Activated CD4-positive, CD25-positive, alpha-beta regulatory T cell treated with anti-CD3 and anti-CD28 coated beads, Interleukin-2, amount 50 U/mL, for 16 hours (primary cell): ENCODE measurements at places on chromosomes 7 and 10.

DNA sequence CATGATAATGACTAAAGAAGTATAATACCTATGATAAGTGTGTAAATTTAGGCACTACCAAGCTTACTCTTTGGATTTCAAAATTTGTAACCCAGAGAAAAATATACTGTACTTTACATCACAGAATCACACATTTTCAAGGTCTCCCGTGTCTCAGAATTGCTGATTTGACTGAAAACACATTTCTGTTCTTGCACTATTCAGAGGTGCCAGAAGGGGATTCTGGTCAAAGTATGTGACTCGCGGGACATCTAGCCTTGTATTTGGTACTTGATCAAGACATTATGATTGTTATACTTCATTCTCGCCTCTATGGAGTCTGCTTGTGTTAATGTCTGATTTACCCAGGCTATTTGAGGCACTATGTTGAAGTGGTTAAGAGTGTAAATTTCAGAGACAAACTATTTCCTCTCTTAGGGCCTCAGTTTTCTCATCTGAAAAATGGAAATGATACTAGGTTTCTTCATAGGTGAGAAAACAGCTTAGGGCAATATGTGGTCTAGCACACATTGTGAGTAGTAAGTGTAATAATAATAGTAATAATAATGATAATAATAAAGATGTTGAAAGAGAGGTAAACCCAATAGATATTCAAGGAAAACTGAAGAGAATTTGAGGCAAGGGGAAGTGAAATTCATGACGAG, 320.4 kb downstream of the RNLS start:
- no peak for DNase-seq

DNA sequence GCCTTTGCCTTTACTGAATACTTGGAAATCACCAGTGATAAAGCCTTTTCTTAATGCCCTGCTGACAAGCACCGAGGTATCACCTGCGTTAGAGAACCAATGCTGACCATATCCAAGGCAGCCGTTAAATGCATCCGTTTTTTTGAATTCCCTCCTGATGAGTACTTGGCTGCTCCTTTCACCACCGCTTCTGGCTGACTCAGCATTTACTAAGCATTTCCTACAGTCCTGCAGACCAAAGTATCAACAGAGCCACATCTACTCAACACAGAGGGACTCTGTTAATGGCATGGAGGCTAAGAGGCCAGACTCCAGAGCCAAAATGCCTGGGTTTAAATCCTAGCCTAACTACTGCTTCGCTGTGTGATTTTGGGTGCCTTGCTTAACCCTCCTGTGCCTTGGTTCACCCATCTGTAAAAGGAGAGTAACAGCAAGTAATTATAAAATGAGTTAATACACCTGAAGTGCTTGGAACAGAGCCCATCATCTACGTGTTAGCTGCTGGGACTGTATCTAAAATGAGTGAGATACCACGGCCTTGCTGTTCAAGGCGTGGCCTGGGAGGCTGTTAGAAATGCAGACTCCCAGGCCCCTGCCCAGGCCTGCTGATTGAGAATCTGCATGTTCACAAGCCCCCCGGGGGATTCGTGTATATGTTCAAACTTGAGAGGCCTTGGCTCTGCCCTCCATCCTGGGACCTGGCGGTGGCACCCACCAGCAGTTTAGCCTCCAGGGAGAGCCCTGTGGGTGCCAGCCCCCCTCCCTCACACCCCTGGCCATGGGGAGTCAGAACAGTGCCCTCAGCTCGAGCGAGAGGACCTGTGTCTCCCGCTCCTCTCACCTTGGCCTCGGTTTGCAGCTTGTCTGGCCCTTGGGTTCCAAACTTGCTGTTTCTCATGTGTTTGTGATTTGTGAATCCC, 30.8 kb upstream of the EFCAB10 start:
- DNase-seq: no peak

DNA sequence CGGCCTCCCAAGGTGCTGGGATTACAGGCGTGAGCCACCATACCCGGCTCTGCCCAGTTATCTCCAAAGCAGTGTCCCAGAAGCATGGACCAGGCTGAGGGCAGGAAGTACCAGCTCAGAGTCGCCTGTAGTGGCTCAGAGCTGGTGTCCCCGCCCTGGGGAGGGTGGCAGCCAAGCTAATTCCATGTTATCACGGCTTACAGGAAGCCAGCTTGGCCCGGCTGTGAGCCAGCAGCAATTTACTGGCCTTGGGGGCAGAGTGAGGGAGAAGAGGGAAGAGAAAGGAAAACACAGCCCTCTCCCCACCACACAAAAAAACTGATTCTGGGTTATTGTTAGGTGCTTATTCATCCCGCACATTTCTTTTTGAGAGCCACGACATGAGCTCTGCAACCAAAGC, 88.1 kb downstream of the HIP1 start:
- no peak for DNase-seq

- no peak for DNase-seq
Observed at GRCh38 chr7:81007051-81007450, 88.2 kb upstream of the SEMA3C start.

DNA sequence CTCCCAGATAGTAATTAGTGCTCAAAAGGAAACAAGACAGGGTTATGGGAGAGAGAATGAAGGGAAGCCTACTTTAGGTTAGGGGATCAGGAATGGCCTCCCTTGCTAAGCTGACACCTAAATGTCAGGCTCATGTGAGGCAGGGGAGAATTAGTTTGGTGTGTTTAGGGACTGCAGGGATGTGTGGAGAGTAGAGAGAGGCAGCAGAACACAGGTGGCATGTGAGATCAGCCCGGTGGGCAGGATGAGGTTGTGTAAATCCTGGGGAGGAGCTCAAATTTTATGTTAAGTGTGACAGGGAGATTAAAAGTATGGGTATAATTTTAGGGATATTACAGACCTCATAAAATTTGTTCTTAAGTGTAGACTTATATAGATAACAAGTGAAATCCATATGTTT, 56.2 kb upstream of the ZNF438 start:
- DNase-seq: no peak

- DNase-seq: no peak
Observed at GRCh38 chr10:94489107-94489506, 56.5 kb upstream of the HELLS start.

DNA sequence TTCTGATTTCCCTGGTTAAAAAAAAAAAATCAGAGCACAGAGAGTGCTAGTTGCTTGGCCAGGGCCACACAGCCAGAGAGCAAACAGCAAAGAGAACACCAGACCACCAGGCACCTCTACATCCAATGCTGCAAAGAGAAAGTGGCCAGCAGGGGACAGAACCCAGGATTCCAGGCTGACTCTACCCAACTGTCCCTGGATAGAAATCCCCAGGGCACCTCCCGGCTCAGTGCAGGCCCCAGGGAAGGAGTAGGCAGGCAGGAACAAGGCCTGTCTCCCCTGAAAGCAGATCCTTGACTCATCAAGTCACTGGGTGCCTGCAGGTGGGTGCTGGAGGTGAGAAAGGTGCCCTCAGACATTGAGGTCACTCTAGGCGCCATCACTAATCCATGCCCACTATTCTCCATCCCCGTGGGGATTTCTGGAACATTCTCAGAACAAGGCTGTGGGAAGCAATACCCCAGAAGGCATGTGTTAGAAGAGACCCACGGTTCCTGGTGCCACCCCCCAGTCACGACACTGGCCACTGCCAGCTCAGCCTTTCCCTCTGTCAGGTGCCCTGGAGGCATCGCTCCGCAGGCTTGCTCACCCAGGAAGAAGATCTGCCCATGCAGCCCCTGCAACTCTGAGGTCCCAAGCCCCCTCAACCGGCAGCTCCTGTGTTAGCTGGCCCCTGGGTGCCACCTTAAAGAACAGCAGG, 154.8 kb downstream of the GRID1 start:
- DNase-seq: no peak

DNA sequence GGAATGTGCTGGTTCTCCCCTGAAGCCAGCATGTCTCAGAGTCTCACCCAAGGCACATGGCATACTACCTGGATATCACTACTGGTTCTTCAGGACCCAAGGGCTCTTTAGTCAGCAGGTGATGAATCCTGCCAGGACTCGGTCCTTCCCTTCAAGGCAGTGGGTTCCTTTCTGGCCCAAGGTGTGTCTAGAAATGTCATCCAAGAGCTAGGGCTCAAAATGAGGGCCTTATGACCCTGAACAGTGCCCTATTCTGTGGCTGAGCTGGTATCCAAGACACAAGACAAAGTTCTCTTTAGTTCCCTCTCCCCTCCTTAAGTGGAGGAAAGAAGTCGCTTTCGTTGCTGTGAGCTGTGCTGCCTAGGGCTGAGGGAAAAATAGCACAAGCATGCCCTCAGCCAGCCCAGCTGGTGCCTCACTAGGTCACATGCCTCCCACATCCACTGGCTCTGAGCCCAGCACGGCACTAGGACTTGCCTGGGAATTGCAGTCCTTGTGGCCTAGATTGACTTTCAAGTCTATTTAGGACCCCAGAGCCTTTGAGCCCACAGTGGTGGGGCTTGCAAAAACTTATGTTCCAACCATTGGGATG, 106.0 kb downstream of the BMS1 start:
- DNase-seq: no peak
